ENCODE measurements at places on chromosomes 11 and 22. TPM values are rescaled to one million over a fixed set of nuclear protein-coding genes. Genes with fewer than 3 reads are reported as not detected.

Gene BUD13
- total RNA-seq, result 14.0 TPM

Gene NRGN
- total RNA-seq, result not detected

Gene SLC17A6
- not detected for total RNA-seq

Gene TMEM25
- 6.7 TPM for total RNA-seq

Gene LAYN
- total RNA-seq, result 60.4 TPM
